SK-N-DZ (cell line): ENCODE measurements at places on chromosomes 1 and 21.
A peak's percentile ranks its signal among the peaks of the same experiment; 100 is the strongest.

DNA sequence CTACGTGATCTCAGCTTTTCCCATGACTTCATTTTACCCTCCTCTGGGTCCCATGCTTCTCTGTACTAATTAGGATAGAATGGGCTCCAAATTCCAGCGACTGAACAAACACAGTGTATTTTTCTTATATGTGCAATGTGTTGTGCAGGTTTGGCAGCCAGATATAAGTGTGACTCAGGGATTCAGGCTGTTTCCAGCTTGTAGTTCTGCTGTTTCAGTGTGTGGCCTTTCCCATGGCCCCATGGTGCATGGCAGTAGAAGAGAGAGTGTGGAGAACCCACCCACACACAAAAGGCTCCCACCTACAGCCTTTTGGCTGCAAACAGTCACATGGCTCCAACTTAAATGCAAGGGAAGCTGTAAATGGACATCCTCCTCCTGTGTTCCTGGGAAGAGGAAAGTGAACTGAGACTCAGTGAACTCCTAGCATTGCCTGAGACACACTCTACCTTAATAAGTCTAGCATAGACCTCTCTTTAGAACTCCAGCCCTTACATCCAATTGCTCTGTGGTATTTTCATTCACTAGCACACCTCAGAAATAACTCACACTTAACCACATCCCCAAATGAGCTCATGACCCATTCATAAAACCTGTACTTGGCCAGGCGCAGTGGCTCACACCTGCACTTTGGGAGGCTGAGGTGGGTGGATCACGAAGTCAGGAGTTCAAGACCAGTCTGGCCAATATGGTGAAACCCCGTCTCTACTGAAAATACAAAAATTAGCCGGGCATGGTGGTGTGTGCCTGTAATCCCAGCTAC lies 58.7 kb downstream of the KIAA0040 start:
- no peak for DNase-seq

DNA sequence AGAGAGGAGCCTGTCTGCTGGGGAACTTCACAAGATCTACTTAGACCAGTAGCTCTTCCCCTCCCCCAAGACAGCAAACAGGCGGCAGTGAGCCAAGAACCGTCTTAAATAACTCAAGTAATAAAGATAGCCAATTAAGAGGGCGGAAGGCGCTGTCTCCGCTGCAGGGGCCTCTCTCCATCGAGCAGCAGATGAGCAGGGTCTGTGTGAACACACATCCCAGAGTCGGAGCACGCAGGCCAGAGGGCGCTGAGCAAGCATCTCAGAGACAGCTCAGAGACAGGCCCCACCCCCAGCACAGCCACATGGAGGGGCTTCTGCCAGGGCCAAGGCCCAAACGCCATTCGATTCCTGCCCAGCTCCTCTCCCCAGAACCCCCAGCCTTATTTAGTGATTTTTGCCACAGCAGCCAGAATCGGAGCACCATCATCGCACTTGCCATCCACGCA lies 11.1 kb downstream of the IFFO2 start:
- DNase-seq = peak; percentile 43

- DNase-seq = no peak
Measured at GRCh38 chr1:118862755-118863154, 125.4 kb downstream of the TBX15 start.

DNA sequence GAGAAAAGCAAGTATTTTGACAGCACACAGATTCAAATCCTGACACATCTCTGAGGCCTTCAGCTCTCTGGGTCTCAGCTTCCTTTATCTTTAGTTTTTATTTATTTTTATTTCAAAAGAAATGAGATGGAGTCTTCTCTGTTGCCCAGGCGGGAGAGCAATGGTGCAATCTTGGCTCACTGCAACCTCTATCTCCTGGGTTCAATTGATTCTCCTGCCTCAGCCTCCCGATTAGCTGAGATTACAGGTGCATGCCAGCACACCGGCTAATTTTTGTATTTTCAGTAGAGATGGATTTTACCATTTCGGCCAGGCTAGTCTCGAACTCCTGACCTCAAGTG lies 19.1 kb upstream of the ATP2B4 start:
- DNase-seq = no peak

- no peak for DNase-seq
Measured at GRCh38 chr1:47805018-47805417, 192.2 kb downstream of the TRABD2B start.

DNA sequence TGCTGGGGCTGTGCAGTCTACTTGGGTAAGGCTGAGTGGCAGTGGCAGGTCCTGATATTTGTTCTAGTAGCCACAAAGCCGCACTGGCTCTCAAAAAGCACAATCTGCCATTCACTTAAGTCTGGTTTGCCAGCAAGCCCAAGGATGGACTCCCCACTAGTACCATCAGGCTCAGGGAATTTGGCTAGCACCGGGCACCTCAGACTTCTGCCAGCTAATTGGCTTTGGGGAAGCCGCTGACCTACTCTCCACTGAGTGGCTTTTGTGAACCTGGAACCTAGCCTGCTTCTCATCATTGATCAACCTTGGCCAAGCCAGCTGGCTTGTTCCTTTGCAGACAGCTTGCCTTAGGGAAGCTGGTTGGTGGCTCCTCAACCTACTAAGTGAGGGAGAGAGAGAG lies 83.1 kb downstream of the ESRRG start:
- no peak for DNase-seq

- DNase-seq = no peak
Measured at GRCh38 chr1:115437196-115437595, 99.1 kb upstream of the NGF start.

- DNase-seq = no peak
Measured at GRCh38 chr1:246856371-246856770, 75.4 kb downstream of the AHCTF1 start.

GRCh38 chr1:6515771-6516170 lies 24.3 kb upstream of the PLEKHG5 start:
- DNase-seq = no peak
